ENCODE measurements at places on chromosomes 3 and 15. TPM values are rescaled to one million over a fixed set of nuclear protein-coding genes. Genes with fewer than 3 reads are reported as not detected.

CAND2 gene
- 0.64 TPM for total RNA-seq

EPHA6 gene
- 0.18 TPM for total RNA-seq

LDHAL6B gene
- total RNA-seq: not detected

HGD gene
- total RNA-seq: 40.5 TPM

IMPG2 gene
- total RNA-seq: not detected

INSYN1 gene
- 0.82 TPM for total RNA-seq

PLS1 gene
- total RNA-seq: 472 TPM

COL6A5 gene
- not detected for total RNA-seq

MINAR1 gene
- total RNA-seq: 0.43 TPM

C2CD4A gene
- 0.22 TPM for total RNA-seq

POLQ gene
- total RNA-seq: 3.0 TPM

ITIH1 gene
- total RNA-seq: not detected

ISL2 gene
- total RNA-seq: 0.95 TPM

SLC22A14 gene
- total RNA-seq: not detected

WDR5B gene
- total RNA-seq: 2.7 TPM

CRYBG3 gene
- 17.1 TPM for total RNA-seq

SEMA3G gene
- 5.5 TPM for total RNA-seq

SUSD5 gene
- 0.89 TPM for total RNA-seq

HESX1 gene
- total RNA-seq: 0.43 TPM

ANXA2 gene
- total RNA-seq: 870 TPM

PARP3 gene
- 25.5 TPM for total RNA-seq
